ENCODE measurements at places on chromosomes 11 and 22.

GRCh38 chr11:128180441-128181087, 406.8 kb downstream of the ETS1 start:
- DNase-seq: no peak

DNA sequence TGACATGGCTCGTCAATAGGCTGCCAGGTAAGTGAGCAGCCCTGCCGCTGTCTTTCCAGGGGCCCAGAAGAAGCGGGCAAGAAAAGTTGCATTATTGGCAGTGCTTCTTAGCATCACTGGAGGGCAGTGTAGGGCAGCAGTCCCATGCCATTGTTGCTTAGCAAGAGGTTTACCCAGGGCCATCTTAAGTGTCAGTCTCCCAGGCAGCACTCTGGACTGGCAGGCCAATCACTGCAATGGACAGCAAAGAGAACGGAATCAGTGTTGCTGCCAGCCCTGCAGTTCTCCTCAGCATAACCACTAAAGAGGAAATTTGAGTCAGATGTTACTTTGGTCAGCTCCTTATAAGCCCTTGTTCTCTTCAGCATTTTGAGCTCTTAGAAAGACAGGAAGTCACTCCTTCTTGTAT, 13.4 kb upstream of the GRK2 start:
- no peak for DNase-seq

DNA sequence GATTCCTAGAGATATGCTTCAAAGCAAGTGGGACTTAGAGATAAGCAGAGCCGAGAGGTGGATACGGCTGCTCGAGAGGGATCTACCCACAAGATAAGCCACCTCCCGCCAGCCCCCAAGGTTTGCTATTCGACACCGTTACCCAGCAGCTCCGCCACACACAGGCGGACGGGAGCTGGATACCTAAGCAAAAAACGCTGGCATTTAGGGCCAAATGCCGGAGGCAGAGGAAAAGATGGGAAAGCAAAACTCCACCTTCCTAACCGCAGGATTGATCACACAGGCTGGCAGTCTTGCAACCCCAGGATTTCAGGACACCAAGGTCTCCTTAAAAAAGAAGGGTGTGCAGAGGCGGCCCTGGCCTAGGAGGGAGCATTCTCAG, 709 bp downstream of the FTH1 start:
- DNase-seq: no peak

- DNase-seq: no peak
Measured at GRCh38 chr11:16380941-16381568, 24.7 kb upstream of the SOX6 start.

GRCh38 chr22:37681001-37681424, 5.1 kb upstream of the NOL12 start:
- DNase-seq: no peak

DNA sequence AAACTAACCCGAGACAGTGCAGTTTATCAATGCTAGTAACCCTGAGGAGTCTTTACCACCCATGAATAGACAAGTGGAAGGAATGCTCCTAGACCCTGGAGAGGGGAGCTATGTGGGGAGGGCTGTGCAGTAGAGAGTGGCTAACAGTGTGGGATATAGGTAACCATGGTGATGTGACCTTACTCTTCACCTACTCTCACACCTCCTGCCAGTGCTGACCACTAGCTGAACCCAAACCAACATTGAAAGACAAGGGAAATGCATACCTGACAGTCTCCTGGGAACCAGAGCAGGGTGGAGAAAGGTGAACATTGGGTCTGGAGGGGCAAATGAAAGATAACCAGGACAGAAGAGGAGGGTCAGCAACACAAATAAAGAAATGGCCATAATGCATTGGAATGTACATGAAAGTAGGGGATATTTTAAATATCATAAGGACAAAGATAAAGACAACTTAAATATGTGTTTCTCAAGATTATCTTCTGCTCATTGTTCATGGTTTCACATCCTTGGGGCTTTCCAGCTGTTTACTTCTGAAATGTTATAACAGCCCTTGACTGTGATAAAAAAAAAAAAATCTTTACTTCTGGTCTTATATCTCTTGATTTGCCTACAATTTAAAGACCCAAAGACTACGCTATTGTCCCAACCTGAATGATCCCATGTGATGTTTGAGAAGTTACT, 983.3 kb upstream of the TENM4 start:
- no peak for DNase-seq
